ENCODE measurements at places on chromosomes 6 and 20.

DNA sequence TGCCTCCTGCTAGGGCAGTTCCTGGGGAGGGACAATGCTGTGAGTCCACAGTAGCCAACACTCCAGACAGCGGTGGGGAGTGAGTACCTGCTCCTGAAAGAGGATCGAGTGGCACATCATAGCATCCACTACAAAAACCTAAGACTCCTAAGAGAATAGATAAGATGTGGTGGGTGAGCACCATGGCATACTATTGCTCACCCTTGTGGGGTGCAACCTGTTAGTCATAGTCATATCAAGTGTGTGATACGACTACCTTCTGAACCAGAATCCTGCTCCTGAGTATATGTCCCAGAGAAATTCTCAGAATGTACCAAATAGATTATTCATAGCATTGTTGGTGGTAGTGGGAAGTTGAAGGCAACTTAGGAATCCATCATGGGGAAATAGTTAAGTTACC, 62.7 kb upstream of the GLP1R start:
- no peak for DNase-seq

DNA sequence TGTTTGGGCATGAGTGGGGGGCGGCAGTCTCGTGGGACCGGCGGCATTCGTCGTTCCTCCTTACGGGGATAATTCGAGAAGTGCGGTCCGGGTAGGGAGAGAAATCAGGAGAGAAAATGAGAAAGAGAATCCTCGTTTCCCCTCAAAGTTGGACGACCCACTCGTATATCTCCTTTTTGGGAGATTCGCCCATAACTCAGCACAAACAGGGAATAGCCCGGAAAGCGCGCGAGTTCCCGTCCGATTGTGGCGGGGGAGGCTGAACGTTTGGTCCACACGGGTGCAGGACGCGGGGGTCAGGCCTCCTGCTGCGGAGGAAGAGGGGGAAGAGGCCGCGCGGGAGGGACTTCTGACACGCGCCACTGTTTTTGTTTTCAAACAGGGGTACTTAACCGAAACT, 42.4 kb downstream of the POPDC3 start:
- no peak for DNase-seq

DNA sequence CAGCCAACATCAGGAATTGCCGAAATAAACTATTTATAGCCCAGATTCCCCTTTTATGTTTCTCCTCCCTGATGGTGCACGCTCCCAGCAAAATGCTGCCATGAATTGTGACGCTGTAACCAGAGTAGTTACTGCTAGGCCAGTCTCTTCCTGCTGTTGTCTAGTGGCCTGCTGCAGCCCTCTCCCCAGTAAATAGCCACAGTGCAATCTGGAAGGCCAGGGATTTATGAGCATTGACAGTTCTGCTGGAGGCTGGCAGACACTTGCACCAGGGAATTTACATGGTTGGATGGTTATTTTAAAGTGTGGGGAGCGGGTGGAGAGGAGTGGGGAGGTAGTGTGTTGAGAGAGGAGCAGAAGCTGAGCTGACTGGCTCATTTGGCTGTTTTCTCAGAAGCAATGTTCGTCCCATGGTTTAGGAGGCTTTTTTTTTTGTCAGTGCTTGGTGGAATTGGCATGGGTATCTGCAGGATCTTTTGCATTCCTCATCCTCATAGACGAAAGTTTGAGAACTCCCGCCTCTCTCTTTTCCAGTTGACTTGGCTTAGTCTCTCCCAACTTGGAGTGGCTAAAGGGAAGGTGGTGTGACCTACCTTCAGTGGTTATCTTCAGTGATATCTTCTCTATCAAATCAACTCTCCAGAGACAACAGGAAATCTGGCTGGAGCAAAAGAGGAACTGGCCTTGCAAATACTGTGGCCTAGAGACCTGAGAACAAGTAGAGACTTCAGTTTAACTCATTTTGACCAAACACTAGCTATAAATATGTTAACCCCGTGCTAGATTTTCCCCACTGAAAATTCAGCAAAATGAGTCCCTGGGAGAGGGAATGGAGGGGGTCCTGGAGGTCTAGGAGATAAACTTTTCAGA, 99.3 kb upstream of the VSTM2L start:
- DNase-seq, result no peak

GRCh38 chr6:22008248-22008836, 288.5 kb downstream of the PRL start:
- no peak for DNase-seq

DNA sequence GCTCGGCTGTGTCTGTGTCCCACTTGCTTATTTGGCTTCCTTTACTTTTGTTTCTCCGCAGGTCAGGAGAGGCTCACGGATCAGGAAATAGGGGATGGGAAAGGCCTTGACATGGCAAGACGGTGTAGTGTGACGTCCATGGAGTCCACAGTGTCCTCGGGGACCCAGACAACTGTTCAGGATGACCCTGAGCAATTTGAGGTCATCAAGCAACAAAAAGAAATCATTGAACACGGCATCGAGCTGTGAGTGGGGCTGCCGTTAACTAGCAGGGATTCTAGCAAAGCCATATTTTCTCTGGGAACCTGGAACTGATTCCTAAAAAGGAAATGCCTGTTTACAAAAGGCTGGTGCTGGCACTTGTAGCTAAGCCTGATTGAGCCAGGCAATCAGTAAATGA, 54.4 kb downstream of the ARFGEF2 start:
- no peak for DNase-seq

DNA sequence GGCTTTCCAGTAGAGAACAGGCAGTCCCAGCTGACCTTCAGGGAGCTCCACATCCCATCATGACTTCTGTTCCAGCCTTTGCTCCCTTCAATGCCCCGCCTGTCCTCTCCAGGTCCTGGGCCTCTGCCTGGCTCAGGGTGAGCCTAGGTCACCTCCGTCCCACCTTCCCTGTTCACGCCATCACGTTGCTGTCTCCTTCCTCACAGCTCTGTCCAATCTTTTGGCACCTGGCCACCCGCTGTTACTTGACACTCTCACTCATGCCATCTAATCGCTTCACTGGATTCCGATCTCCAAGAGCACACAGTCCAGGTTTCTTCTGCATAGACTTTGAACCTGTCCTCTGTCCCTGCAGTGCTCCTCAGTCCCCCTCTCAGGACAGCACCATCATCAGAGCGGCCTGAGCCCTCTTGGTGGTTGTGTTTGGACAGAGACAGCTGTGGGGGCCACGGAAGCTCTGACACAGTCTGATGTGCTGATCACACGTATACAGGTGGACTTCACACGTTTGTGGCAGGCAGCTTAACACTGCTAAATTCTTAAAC, 34.7 kb upstream of the TIAM2 start:
- no peak for DNase-seq

GRCh38 chr6:43968110-43968965, 158.9 kb downstream of the MRPL14 start:
- no peak for DNase-seq

- DNase-seq, result no peak
Measured at GRCh38 chr6:107129370-107129925, 14.1 kb upstream of the BEND3 start.

GRCh38 chr6:145895802-145896201, 68.4 kb downstream of the SHPRH start:
- DNase-seq, result no peak

- no peak for DNase-seq
Measured at GRCh38 chr6:47153404-47153755, 111.2 kb upstream of the ADGRF1 start.

DNA sequence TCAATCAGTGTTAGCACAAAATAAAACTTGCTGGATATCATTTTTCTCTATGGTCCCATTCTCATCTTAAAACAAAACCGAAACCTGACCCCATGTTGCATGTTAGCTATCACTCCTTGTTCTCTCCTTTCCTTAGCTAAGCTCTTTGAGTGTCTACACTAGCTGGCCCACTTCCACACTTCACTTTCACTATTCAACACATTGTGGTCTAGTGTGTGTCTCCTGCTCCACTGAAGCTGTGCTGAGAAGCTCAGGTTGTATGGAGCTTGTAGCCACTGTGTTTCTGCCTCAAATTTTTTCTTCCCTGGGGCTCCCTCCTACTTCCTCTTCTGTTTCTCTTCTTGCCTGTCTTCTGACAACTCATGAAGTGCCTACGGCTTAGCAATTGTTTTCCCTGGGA, 223.0 kb downstream of the NKAIN2 start:
- no peak for DNase-seq

DNA sequence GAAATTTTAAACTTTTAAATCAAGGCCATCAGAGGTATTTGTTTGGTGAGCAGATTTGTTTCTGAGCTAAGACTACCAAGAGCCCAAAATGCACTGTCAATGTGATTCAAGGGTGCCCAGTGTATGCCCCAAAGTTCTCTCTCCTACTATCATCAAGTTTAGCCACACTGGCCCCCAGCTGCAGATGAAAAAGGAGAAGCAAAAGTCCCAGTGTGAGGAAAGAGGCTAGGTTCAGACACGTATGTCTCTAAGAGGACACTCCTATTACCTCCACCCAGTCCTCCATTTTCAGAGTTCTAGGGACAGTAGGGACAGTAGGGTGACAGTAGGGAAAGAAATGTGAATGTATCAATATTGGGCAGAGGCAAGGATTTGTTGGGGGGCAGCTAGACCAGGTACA, 230.8 kb downstream of the CD83 start:
- no peak for DNase-seq

GRCh38 chr20:9617940-9618339, 103.5 kb downstream of the LAMP5 start:
- DNase-seq, result no peak

DNA sequence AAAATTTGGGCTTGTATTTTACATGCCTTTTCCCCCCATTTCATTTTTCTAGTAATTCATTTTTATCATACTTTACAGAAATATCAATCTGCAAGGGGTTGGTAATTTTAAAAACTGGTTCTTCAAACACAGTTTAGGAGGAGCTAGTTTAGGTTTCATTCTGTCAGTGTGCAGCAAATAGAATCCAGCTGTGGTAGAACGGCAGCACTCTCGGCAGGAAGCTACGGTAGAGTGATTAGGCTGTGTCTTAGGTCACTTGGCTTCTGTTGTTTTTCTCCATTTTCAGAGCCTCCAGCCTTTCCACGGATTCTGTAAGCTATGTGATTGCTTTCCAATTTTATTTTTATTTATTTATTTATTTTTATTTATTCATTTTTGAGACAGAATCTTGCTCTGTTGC, 32.7 kb downstream of the TLDC2 start:
- DNase-seq, result no peak

DNA sequence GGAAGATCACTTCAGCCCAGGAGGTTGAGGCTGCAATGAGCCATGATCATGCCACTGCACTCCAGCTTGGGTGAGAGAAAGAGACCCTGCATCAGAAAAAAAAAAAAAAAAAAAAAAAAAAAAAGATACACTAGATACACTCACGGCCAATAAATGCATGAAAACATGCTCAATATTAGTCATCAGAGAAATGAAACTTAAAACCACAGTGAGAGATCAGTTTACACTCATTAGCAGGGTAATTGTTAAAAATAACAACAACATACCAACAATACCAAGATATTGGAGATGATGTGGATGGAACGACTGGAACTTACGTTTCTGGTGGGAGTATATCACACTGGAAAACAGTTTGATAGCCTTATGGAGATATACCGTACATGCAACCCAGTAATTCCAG, 29.9 kb downstream of the HS3ST5 start:
- no peak for DNase-seq

- no peak for DNase-seq
Measured at GRCh38 chr6:35419417-35419816, 32.7 kb upstream of the FANCE start.

GRCh38 chr20:3753501-3754275, 13.9 kb downstream of the ADISSP start:
- no peak for DNase-seq

- DNase-seq, result no peak
Measured at GRCh38 chr6:66478705-66479104, 771.7 kb upstream of the EYS start.

DNA sequence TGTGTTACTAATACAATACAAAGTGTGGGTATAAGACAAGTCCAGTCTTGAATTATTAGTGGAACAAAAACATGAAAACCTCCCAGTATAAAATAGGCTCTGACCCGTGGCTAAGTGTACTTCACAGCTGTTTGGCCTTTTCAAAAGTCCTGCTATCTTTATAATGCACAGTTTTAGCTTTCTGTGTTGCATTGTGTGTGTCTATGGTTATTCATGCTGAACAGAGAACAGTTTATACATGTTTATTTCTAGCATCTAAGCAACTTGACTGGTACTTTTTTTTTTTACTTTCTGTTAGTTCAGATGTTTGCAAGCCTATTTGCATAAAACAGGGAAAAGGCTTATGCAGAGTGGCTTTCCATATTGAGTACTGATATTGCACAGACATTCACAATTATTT, 119.2 kb upstream of the CCN2 start:
- DNase-seq, result no peak

GRCh38 chr20:5173751-5174150, 46.9 kb downstream of the CDS2 start:
- DNase-seq, result no peak

DNA sequence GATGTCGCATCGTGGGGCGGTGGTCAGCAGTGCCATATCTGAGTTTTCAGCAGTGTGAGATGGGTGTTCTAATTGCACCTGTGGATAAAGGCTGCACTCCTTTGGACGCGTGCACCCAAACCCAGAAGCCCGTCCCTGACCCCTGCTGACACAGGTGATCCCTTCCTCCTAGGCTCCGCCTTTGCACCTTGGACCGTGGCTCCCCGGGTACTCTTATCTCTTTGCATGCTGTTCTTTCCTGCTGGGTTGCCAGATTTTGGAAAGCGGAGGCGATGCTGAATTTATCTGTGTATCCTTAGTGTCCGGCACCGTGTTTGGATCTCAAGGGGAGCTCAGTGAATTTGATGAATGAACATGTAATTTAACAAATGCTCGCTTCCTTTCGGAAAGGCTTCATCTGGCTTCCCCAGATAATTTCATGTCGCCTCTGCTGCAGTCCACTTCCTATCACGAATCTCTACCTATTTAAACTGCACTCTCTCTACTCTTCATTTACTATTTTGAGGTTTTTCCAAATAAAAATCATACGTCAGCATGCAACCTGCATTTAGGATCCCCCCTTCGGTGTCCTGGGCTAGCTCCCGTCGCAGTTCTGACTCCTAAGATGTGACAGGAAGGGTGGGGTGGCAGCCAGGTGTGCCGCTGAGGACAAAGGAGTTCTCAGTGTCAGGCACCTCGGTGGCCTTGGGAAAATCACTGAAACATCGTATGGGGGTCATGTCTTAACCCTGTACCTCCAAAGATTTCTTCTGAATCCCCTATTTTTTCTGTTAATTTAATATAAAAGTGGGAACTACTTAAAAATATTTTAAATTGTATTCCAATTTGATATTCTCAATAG, 753 bp upstream of the PERP start:
- no peak for DNase-seq

- DNase-seq, result no peak
Measured at GRCh38 chr6:132937466-132937906, 123.1 kb downstream of the RPS12 start.

GRCh38 chr6:73525546-73526330, 4.9 kb upstream of the EEF1A1 start:
- DNase-seq, result no peak

DNA sequence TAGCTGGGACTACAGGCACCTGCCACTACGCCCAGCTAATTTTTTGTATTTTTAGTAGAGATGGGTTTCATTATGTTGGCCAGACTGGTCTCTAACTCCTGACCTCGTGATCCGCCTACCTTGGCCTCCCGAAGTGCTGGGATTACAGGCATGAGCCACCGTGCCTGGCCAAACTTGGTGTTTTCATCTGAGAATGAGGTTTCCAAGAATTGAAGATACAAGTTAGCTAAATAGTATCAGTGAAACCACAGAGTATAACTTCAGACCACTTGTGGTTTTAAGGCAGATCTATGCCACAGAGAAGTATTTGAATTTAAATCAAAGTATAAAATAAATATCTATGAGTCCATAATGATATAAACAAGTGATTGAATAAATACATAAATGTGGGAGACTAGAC, 70.1 kb downstream of the SLC16A10 start:
- DNase-seq, result no peak

GRCh38 chr6:24078200-24078599, 47.8 kb upstream of the NRSN1 start:
- DNase-seq, result no peak
